ENCODE measurements at places on chromosomes 12 and 14.
A peak's percentile ranks its signal among the peaks of the same experiment; 100 is the strongest.

DNA sequence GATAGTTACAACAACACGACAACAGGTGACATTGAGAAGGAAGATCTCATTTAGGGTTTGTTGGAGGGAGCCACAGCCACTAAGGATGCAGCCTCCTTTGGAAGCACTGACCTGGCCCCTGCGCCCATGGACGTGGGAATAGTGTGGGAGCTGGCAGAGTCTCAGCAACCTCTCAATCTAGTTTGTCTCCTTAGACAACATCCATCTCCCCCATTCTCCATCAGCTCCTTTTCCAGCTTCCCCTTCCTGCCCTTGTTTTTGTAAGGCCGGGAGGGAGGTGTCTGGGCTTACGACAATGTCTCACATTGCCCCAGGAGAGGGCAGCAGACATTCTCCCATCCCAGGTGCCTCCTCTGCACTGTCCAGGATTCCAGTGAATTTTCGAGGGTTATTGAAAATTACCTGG, 170.2 kb upstream of the PZP start:
- DNase-seq: no peak

GRCh38 chr14:55508676-55509075, 68.3 kb upstream of the TBPL2 start:
- no peak for DNase-seq

GRCh38 chr12:101933866-101934514, 56.6 kb downstream of the DRAM1 start:
- DNase-seq: no peak

DNA sequence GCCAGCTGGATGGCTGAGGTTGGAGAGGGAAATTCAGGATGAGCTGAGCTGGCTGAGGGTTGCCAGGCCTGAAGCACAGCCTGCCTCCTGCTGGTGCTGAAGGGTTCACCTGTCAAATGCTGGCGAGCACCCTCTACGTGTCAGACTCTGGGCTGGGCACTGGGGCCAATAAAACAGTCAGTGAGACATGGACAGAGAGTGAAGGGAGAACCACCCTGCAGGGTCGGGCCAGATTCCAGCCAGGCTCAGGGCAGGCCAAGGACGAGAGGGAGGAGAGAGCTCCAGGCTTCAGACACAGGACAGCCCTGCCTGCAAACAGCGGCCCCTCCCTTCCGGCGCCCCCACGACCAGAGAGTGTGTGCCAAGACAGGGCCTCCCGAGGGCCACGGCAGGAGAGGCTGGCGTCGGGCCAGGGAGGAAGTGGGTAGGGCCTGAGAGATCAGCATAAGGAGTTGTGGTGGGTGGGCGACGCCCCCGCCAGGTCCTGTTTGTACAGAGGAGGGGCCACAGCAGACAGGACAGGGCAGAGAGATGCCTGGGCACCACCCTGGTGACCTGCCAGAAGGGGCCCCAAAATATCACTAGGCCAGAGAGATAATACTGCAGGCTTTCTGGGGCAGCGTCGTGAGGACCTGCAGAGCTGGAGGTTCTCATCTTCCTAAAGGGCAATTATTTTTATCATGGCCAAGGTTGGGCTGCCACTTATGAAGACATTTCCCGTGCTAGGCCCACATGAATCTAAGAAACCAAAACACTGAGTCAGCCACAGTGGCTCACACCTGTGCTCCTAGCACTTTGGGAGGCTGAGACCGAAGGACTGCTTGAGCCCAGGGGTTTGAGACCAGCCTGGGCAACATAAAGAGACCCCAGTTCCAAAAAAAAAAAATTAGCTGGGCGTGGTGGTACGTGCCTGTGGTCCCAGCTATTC, 73.1 kb upstream of the GPR68 start:
- DNase-seq: peak; percentile 97

DNA sequence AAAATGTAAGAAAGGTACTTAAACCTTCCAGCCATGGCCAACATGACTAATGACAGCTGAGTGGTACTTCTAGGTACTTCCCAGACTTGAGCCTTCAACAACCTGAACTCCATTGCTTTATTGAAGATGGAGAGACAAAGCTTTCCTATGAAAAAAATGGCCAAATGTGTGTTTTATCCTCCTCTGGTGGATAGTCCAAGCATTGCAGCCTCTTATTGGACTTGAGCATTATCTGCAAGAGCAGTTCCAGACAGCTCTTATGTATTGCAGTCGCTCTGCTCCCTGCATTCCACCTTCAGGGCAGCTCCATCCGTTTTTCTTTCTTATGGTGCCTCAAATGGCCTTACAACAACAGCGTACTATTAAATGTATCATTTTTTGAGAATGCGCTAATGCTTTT, 588.2 kb downstream of the NRXN3 start:
- peak; percentile 6 for DNase-seq

DNA sequence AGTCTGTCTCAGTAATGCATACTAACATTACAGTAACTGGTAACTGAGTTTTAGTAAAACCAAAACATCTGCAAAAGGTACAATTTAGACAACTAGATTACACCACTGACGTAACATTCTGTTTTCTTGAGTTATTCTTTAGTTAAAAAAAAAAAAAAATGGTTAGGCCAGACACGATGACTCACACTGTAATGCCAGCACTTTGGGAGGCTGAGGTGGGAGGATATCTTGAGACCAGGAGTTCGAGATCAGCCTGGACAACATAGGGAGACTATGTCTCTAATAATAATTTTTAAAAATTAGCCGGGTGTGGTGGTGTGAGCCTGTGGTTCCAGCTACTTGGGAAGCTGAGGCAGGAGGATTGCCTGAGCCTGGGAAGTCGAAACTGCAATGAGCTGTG, 34.1 kb downstream of the AP5M1 start:
- DNase-seq: no peak

GRCh38 chr12:105338966-105339365, 8.5 kb downstream of the C12orf75 start:
- DNase-seq: no peak

GRCh38 chr14:104866451-104867370, 1.6 kb downstream of the CEP170B start:
- DNase-seq: no peak

DNA sequence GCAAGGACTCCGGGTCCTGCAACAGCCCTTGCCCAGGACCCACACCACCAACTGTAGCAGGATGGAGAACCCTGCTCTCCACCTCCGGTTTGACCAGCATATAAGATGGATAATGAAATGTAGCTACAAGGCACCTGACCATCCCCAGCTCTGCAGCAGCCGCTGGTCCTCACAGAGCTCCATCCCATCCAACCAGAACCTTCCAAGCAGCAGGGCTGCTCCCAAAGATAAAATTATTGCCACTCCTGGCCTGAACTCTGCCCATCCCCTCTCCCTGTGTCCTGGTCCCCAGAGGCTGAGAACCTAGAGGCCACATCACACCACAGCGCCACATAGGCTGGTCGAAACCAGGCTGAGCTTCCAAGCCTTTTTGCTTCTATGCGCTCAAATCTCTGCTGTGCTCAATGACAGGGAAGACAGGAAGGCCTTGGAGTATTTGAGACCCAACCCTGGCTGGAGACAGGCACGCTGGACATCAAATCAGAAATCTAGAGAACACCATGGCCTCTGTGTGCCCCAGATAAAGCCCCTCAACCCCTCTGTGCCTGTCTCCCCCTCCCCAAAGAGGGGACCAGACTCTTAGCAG, 4.2 kb downstream of the CDK2AP1 start:
- DNase-seq: no peak

DNA sequence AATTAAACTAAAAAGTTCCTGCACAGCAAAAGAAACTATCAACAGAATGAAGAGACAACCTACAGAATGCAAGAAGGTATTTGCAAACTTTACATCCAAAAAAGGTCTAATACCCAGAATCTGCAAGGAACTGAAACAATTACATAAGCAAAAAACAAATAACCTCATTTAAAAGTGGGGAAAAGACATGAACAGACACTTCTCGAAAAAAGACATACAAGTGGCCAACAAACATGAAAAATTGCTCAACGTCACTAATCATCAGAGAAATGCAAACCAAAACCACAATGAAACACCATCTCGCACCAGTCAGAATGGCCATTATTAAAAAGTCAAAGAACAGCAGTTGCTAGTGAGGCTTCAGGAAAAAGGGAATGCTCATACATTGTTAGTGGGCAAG, 15.2 kb downstream of the PDE6H start:
- DNase-seq: no peak

DNA sequence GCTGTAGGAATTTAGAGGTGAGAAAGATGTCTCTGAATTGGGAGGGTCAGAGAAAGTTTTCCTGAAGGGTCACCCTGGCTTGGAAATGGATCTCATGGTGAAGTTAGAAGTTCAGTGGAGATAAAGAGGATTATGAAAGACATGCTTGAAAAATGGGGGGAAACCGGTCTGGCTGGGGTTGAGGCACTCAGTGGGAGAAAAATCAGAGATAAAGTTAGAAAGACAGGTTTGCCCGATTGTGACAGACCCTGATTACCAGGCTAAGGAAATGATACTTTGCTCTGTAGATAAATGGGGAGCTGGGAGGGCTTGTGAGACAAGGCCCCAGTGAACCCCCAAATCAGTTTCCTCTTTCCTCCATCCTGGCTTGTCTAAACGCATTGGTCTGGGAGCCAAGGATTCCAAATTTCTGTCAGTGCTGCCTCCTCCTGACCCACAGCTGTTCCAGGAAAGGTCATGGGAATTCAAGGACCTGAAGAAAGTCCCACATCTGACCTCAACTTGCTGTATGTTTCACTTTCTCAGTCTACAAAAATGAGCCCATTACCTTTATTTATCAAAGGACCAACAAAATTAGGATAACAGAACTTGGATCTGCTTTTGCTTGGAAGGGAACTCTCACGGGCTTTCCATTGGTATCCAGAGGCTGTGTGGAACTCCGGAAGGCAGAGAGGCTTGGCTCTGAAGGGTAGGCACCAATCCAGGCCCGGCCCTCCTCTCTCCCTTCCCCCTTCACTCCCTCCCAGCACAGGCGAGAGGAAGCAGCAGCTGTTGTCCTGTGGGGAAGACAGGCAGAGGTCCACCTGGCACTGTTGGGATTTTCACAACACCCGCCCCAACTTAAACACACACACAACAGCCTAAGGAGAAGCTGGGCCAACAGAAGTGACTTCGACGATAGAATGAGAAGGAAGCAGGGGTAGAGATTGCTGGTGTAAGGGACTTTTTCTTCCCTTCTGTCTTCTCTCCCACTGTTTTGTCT, 3.4 kb upstream of the RNASE7 start:
- no peak for DNase-seq

- no peak for DNase-seq
Measured at GRCh38 chr14:92383805-92384204, 60.8 kb downstream of the SLC24A4 start.

DNA sequence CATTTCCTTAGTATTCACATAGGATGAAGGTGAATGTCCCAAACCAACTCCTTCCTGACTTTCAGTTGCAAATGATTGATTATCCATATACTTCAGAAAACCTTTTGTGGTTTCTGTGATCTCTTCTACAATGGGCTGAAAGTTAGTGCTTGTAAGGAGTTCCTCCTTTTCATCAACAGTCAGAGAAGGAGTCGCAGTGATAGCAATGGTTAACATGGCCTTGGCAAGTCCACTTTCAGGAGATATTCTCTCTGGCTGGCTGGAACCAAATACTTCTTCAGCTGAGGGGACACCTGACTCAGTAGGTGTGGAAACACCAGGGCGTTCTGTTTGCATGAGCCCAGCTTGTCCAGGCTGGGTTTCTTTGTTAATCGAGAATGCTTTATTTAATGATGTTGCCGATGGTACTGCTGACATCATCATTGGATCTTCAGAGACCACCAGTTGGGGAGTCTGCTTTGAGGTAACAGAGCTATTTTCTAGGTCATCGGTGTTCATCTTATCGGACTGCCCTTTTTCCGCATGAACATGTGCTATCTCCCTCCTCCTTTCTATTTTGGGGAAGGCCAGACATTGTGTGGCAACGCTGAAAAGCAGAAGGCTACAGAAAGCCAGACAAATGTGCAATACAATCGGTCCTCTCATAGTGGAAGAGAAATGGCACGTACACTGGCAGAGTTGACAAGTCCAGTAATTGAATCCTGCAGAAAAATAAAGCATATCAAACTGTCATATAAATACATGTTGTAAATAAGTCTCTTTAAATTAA, 13.1 kb downstream of the ARMH4 start:
- DNase-seq: no peak

- no peak for DNase-seq
Measured at GRCh38 chr14:94907626-94908261, 137.8 kb upstream of the GSC start.

GRCh38 chr12:6917491-6918231, 3.3 kb downstream of the ENO2 start:
- DNase-seq: no peak

GRCh38 chr12:118560733-118561132, 184.4 kb downstream of the SUDS3 start:
- no peak for DNase-seq

- no peak for DNase-seq
Measured at GRCh38 chr12:89163918-89164317, 188.4 kb downstream of the DUSP6 start.

DNA sequence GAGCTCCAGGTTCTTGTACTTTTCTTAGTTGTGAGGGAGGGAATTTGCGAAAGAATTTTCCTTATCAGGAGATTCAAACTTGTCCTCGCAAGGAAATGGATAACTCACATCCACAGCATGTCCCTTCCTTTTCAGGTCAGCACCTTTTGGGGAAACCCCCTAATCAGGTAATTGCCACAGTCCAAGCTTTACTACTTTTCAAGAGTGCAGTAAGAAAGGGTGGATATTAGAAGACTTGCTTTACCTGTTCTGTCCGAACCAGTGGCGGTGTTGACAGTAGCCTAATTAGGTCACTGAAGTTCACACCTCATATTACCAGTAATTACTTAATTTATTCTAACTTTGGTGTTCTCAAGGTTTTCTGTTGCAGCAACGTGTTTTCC, 6.7 kb upstream of the C12orf50 start:
- no peak for DNase-seq

- no peak for DNase-seq
Measured at GRCh38 chr14:100765296-100765695, 38.6 kb downstream of the DLK1 start.

- no peak for DNase-seq
Measured at GRCh38 chr12:16636435-16637055, 30.6 kb upstream of the LMO3 start.

- DNase-seq: no peak
Measured at GRCh38 chr12:32048791-32049190, 57.9 kb upstream of the BICD1 start.

GRCh38 chr12:53960187-53961024, 5.7 kb downstream of the HOXC12 start:
- no peak for DNase-seq

- peak; percentile 89 for DNase-seq
Measured at GRCh38 chr12:131105736-131106348, 152.1 kb downstream of the ADGRD1 start.

GRCh38 chr14:49959822-49960408, 67.0 kb downstream of the ARF6 start:
- DNase-seq: peak; percentile 42

- no peak for DNase-seq
Measured at GRCh38 chr14:95006051-95006450, 151.3 kb downstream of the DICER1 start.

- no peak for DNase-seq
Measured at GRCh38 chr14:54567224-54567638, 303 bp downstream of the SAMD4A start.

GRCh38 chr12:108856428-108857157, 790 bp downstream of the SSH1 start:
- DNase-seq: peak; percentile 79

Data from activated CD8-positive, alpha-beta T cell treated with anti-CD3 and anti-CD28 coated beads for 36 hours (primary cell).